HepG2 (cell line): ENCODE measurements at places on chromosomes 12 and 14. TPM values are rescaled to one million over a fixed set of nuclear protein-coding genes. Genes with fewer than 3 reads are reported as not detected.
A peak's percentile ranks its signal among the peaks of the same experiment; 100 is the strongest.

- no peak for DNase-seq
Observed at GRCh38 chr12:6508087-6508486, 14.2 kb downstream of the NCAPD2 start.

- no peak for DNase-seq
Observed at GRCh38 chr14:95698287-95698686, 12.1 kb downstream of the TCL1B start.

Gene FOXA1
- 43.4 and 47.6 TPM in 2 replicates for polyA plus RNA-seq

DNA sequence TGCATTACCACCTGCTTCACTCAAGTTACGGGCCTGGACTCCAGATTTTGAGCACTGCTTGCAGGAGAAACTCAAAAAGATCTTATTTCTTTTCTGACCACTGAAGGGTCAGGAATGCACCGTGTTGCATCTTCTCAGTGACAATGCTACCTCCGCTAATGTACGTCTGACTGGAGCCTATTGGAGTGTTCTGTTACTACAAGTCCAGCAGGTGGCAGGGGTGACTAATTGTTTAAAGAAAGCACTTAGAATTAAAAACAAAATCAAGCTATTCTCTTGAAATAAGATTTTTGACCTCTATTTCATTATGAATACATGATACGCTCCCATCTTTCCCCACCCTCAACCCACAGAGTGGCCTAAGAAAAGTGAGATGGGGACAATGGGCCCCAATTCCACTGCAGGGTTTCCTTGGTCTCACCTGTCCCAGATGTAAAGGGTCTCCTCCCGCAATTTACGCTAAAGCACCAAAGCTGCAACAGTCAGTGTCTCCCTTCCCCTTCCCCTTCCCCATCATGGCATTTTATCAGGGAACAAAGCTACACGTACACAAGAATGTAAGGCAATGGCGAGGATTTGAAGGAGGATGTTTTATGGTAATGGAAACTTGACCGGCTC is 2.2 kb downstream of the TBPL2 start:
- peak; percentile 55 for DNase-seq

DNA sequence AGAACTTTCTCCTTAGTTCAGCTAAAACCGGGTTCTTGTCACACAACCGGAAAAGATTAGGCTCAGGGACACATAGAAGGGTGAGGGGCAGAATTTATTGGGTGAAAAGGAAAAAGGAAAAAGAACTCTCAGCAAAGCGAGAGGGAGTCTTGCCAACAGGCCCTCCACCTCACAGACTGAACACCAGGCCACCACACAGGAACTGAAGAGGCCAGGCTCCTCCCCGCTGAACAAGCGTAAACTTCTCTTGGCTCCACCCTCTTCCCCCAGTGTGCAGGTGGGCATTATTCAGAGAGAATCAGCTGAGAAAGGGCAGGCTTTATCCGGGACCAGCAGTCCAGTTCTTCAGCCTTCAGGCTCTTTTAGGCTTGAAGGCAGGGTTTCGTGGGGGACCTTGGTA is 125.6 kb upstream of the FGD4 start:
- no peak for DNase-seq

Gene OR6C2
- polyA plus RNA-seq: not detected in 2 replicates
